ENCODE measurements at places on chromosomes 3 and 15. TPM values are rescaled to one million over a fixed set of nuclear protein-coding genes. Genes with fewer than 3 reads are reported as not detected.

GRCh38 chr15:64695561-64695992 is 79.8 kb downstream of the RBPMS2 start:
- peak; percentile 68 for DNase-seq

DNA sequence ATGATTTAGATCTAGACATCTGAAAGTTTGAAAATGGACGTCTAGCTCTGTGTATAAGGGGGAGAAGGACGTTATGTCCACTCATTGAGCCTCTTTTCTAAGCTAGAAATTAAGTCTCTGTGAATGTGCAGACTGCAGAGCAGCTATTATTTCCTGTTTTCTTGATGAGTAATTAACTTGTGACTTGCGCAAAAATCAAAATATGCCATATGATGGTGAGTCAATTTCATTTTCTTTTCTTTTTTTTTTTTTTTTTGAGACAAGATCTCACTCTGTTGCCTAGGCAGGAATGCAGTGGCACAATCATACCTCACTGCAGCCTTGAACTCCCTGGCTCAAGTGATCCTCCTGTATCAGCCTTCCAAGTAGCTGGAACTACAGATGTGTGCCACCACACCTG is 14.1 kb downstream of the LACTB start:
- no peak for DNase-seq

GRCh38 chr3:79564192-79564591 is 203.6 kb downstream of the ROBO1 start:
- no peak for DNase-seq

DNA sequence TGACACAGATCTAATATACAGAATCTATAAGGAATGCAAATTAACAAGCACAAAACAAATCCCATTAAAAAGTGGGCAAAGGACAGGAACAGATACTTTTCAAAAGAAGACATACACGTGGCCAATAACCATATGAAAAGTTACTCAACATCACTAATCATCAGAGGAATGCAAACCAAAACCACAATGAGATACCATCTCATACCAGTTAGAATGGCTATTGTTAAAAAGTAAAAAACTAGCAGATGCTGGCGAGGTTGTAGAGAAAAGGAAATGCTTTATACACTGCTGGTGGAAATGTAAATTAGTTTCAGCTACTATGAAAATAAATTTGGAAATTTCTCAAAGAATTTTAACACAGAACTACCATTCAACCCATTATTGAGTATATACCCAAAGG is 50.7 kb downstream of the ADAMTS17 start:
- no peak for DNase-seq

GRCh38 chr3:116388867-116389385 is 56.4 kb downstream of the LSAMP start:
- DNase-seq: no peak

GRCh38 chr15:63414474-63415120 is 33.0 kb upstream of the CA12 start:
- DNase-seq: no peak

DNA sequence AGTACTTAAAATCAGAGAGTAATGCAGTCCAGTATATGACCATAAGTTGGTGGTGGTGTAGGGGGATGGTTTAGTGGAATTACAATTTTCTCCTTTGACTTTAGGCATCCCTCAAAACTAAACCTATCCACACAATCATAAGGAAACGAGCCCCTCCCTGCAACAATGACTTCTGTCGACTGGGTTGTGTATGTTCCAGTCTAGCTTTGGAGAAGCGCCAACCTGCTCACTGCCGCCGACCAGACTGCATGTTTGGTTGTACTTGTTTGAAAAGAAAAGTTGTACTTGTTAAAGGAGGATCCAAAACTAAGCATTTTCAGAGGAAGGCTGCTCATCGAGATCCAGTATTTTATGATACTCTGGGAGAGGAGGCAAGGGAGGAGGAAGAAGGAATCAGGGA is 52.8 kb downstream of the MGA start:
- DNase-seq: no peak

DNA sequence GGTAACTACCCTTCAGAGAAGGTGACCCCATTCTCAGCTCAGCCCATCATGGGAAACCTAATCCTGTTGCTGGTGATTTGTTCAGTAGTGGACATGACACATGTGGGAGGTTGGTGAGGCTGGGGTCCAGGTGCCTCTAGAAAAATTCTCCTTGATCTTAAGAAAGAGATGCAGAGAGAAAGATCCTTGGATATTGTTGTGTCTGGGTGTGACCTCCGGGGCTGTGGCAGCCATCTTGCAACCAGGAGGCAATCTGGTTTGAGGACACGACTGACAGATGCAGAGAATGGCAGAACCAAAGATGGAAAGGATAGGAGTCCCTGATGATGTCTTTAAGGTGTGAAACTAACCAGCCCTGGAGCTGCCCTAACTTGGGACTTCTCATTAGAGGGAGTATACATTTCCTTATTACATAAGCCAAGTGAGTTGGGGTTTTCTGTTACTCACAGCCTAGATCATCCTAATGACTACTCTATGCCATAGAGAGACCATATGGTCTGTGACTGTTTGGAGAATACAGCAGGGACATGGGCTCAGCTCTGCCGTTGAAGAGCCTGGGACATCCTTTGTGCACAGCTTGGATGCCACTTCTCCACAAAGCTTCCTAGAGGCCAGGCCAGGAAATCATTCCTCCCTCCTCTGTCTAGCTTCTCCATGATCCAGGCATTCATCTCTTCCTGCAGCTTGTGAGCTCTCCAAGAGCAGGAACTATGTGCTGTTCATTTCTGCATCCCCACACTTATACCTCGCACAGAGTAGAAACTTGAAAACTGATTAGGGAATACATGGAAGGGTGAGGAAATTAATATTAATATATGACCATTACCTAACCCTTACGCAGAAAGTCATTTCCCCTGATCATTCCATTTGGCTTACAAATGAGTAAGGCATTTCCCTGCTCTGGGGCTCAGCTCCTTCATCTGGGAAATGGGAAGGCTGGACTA is 45.9 kb downstream of the HRH1 start:
- DNase-seq: no peak

The LRRC31 gene
- not detected for polyA plus RNA-seq

The SLC25A38 gene
- polyA plus RNA-seq: 31.2 TPM

The SERF2 gene
- polyA plus RNA-seq: 1,795 TPM

The IMPG2 gene
- polyA plus RNA-seq: not detected

The SCAANT1 gene
- not detected for polyA plus RNA-seq

The GDPGP1 gene
- polyA plus RNA-seq: 1.3 TPM

The RHCG gene
- polyA plus RNA-seq: 1.0 TPM

The FBXL22 gene
- polyA plus RNA-seq: 32.0 TPM

The GYG1 gene
- 73.6 TPM for polyA plus RNA-seq

The CORO2B gene
- polyA plus RNA-seq: 1.8 TPM

The SEMA3F gene
- polyA plus RNA-seq: 10.3 TPM

The MGA gene
- polyA plus RNA-seq: 1.9 TPM

All from aorta (tissue), 5 donors.